ENCODE measurements at places on chromosomes 7 and 10. TPM values are rescaled to one million over a fixed set of nuclear protein-coding genes. Genes with fewer than 3 reads are reported as not detected.

Gene MET
- 91.6 TPM for total RNA-seq

Gene DHTKD1
- 6.3 TPM for total RNA-seq

Gene FXYD4
- not detected for total RNA-seq

Gene LOXL4
- total RNA-seq: 1.5 TPM

Gene CDHR3
- total RNA-seq: 5.4 TPM

Gene CDK14
- total RNA-seq: 0.56 TPM

Gene IFT22
- 55.2 TPM for total RNA-seq

Gene NAT16
- total RNA-seq: 0.29 TPM

Gene AOC1
- not detected for total RNA-seq

Gene ASB10
- total RNA-seq: not detected

Gene UROS
- 58.2 TPM for total RNA-seq

Gene ELFN1
- 0.32 TPM for total RNA-seq

Gene VWA2
- not detected for total RNA-seq

Gene GALNT17
- total RNA-seq: not detected

Gene CFAP46
- total RNA-seq: 1.5 TPM

Gene TIMM23
- 187 TPM for total RNA-seq

Gene VWC2
- not detected for total RNA-seq

Gene PRSS1
- not detected for total RNA-seq

Gene GNAT3
- not detected for total RNA-seq

Gene SUGCT
- 1.0 TPM for total RNA-seq

Gene PPP1R9A
- 3.3 TPM for total RNA-seq

Gene ANKRD22
- total RNA-seq: 0.30 TPM

Gene ALOX5
- 0.20 TPM for total RNA-seq

Gene ANXA8L1
- 120 TPM for total RNA-seq

Gene ACSL5
- 0.39 TPM for total RNA-seq

Gene ADCK2
- 21.6 TPM for total RNA-seq

Gene ZNF487
- 3.2 TPM for total RNA-seq

Gene SPDYE2
- total RNA-seq: not detected

Gene TLX1
- total RNA-seq: not detected

Gene GPAM
- total RNA-seq: 5.7 TPM

Gene CRYGN
- not detected for total RNA-seq

Gene SORBS1
- 0.63 TPM for total RNA-seq
